ENCODE measurements at places on chromosomes 4 and X. TPM values are rescaled to one million over a fixed set of nuclear protein-coding genes. Genes with fewer than 3 reads are reported as not detected.

The VCX gene
- polyA plus RNA-seq = not detected

- H3K27me3 ChIP-seq = peaks cover 6% of the 10 kb centered on the region
- peaks cover 10% of the 10 kb centered on the region for H3K4me1 ChIP-seq
- no peak overlapping the region for H3K27ac ChIP-seq
- peaks cover 4% of the 10 kb centered on the region for H3K36me3 ChIP-seq
Observed at GRCh38 chrX:21840193-21840545, 752 bp downstream of the MBTPS2 start.

- H3K27ac ChIP-seq = no peak overlapping the region
- no peaks in the 10 kb centered on the region for H3K4me1 ChIP-seq
- no peaks in the 10 kb centered on the region for H3K36me3 ChIP-seq
- no peak for DNase-seq
- peaks cover 18% of the 10 kb centered on the region for H3K27me3 ChIP-seq
Observed at GRCh38 chrX:131626681-131627296, 82.9 kb downstream of the OR13H1 start.

The TRO gene
- not detected for polyA plus RNA-seq
